ENCODE measurements at places on chromosomes 3 and 15.

- no peak for DNase-seq
Measured at GRCh38 chr15:39443659-39444219, 137.1 kb upstream of the THBS1 start.

DNA sequence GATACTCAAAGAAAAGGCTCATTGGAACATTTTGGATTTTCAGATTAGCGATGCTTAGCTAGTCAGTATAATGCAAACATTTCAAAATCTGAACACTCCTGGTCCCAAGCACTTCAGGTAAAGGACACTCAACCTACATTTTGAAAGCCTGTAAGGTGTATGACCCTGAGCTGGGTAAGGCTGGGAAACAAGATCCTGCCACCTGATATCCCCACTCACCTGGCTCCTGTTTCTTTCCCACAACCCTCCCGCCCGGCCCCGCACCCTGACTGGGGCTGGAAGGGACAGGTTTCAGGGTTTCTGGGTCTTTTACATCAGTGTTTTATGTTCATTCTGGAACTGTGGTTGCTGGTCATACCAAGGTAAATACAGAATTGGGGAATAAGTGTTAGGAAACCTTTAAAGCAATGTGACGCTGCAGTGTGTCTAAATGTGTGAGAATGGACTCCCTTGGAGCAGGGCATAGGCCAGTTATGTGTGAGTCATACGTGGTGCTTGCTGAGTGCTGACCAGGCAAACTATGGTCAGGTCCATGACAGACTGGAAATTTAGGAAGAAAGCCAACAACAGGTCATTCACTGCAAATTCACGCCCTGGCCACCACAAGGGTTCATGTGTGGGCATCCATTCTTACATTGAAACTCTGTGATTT lies 22.9 kb downstream of the CTXND1 start:
- DNase-seq: no peak

DNA sequence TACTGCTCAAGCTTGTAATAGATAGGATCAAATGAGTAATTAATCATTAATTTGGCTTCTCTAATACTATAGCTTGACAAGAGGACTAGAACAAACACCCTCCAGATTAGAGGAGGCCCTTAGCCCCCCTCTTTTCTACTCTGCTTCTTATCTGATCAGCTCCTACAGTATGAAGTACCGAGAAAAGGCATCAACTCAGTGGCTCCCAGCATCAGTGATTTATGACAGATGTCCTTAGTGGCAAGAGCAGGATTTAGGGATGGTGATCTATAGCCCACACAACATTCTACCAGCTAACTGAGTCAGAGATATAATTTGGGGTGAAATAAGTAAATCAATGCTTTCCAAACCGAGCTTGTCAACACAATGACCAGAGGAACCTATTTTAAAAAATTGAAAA lies 541.1 kb downstream of the NLGN1 start:
- DNase-seq: no peak

DNA sequence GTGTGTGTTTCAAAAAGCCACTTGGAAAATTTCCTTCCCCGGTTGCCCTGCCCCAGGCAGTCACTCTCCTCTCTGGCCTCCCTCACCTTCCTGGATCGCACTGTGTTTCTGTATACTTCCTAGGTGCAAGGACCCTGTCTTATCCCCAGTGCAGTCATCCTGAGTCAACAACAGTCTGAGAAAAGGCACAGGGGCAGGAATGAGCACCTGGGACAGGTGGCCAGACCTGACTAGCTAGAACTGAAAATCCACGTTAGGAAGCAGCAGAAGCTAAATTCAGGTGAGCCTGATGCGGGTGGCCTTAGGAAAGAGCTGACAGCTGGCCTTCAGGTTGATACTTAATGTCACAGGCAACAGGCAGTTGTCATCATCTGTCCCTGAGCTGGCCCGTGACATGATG lies 62.9 kb upstream of the VGLL4 start:
- DNase-seq: no peak

DNA sequence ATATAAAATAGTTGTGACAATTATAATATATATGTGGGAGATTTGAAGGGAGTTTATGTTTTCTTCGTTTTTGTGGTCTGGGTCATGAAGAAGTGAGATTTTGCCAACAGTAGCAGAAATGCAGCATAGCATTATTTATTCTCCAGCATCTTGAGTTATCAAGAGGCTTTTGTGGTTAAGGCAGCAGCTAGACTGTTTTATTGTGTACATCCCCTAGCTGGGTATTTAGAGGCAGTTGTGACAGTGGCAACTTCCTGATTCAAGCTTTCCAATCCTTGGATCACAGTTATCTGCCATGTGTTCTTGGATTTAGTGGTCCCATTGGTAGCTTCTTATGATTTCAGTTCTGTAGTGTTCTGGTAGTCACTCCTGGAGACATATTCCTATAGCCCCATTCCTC lies 29.0 kb downstream of the ARIH1 start:
- no peak for DNase-seq

- no peak for DNase-seq
Measured at GRCh38 chr3:12869035-12869621, 27.8 kb upstream of the RPL32 start.

DNA sequence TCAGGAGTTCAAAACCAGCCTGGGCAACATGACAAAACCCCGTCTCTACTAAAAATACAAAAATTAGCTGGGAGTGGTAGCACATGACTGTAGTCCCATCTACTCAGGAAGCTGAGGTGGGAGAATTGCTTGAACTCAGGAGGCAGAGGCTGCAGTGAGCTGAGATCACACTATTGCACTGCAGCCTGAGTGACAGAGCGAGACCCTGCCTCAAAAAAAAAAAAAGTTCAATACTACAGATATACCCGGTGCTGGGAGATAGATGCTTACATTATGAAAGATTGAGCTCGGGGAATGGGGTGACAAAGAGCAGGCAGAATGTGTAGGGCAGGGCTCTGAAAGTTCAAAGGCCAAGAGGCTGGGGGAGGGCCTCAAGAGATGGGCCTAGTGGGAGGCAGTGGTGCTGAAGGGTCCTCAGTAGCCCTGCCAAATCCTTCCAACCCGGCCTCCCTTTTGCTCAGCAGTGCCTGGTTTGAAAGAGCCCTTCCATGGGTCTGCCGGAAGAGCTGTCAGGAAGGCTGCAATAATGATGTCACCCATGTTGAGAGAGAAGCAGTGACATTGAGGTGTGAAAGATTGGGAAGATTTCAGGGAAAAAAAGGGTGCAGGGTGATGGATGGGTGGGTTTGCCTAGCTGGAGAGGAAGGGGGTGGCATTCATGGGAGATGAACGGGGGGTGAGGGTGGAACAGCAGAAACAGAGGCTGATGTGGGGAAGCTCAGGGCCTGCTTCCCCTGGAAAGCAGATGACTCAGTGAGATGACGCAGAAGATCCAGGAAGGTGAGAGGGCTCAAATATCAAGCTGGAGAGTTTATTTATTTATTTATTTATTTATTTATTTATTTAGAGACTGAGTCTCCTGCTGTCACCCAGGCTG lies 20.0 kb upstream of the IREB2 start:
- DNase-seq: no peak

DNA sequence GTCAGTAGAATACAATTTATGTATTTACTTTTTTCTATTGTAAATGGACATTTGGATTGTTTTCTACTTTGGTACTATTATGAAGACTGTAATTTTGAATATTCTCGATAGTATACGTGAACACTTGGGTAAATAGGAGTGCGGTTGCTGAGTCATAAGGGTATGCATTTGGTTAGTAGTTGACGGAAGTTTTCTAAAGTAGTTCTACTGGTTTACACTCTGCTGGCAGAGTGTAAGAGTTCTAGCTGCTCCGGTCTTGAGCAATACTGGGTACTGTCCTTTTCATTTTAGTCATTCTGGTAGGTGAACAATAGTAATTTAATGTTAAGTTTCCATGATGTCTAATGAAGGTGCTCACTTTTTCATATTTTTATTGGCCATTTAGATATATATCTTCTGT lies 70.0 kb downstream of the MEF2A start:
- no peak for DNase-seq

GRCh38 chr3:36895496-36896409 lies 49.1 kb downstream of the TRANK1 start:
- no peak for DNase-seq

GRCh38 chr15:31503758-31504461 lies 177.3 kb downstream of the KLF13 start:
- DNase-seq: no peak

DNA sequence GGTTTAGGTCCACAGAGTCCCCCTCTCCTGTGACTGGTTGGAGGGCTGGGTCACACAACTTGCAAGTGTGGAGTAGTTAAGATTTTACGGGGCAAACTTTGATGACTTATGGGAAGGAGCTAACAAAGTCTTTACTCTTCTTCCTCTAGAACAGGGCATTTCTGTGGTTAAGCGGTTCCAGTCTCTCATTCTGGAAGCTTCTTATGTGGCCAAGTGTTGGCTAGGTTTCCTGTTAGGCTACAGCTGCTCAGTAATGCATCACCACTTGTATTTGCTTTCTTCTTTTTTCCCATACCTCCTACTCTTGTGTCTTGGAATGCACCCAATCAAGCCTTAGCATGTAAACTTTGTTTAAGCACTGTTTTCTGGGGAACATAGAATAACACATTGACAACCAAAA lies 100.6 kb upstream of the PLAAT1 start:
- DNase-seq: no peak

- DNase-seq: no peak
Measured at GRCh38 chr3:23376516-23377248, 173.6 kb downstream of the UBE2E2 start.

- DNase-seq: no peak
Measured at GRCh38 chr3:178479446-178479845, 56.8 kb upstream of the KCNMB2 start.

DNA sequence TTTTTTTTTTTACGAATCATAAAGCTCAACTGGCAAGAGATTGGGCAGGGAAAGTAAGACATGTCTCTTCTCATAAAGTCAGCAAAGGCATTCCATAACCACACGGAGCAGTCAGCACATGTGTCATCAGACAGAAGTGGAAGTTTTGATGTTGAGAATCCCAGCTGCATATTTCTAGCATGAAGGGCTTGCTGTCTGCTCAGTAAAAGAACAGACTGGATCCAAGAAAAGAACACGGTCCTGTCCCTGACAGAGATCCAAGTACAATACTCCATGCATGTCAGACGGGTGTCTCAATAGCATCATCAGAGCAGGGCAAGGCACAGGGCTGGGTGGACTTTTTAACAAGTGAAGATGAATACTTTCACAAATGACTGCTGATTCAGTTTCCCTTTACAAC lies 38.2 kb downstream of the ABI3BP start:
- DNase-seq: no peak

DNA sequence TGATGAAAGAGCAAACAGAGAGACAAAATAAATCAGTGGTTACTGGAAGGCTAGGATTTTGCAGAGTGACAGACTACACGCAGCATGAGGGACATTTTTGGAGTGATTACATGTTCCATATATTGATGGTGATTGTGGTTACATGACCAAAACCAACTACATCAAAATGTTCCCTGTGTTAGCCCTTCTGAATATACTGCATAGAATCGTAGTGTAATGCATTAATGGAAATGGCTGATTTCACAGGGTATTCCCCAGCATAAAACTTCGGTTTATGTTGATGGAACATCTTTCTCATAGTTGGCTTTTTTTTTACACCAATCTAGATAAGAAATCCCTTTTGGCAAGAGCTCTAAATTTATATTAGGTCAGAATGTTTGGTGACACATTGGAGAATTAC lies 191.3 kb upstream of the CMC1 start:
- DNase-seq: no peak

GRCh38 chr15:90213122-90213817 lies 12.1 kb downstream of the SEMA4B start:
- no peak for DNase-seq

- DNase-seq: no peak
Measured at GRCh38 chr15:68029959-68030358, 24.2 kb upstream of the PIAS1 start.

GRCh38 chr3:108513961-108514360 lies 3.6 kb upstream of the MYH15 start:
- no peak for DNase-seq

GRCh38 chr15:83194528-83194927 lies 13.1 kb downstream of the HDGFL3 start:
- no peak for DNase-seq

DNA sequence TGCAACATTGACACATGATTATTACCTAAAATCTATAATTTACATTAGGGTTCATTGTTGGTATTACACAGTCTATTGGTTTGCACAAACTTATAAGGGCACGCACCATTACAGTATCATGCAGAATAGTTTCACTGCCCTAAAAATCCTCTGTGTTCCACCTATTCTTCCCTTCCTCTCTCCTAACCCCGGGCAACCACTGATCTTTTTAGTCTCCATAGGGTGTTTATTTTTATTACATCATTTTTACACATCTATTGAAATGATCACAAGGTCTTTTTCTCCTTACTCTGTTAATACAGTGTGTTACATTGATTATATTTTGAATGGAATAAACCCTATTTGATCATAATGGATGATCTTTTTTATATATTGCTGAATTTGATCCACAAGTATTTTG lies 15.5 kb upstream of the ECT2 start:
- no peak for DNase-seq

GRCh38 chr3:135440233-135440632 lies 525.3 kb upstream of the PPP2R3A start:
- DNase-seq: no peak

DNA sequence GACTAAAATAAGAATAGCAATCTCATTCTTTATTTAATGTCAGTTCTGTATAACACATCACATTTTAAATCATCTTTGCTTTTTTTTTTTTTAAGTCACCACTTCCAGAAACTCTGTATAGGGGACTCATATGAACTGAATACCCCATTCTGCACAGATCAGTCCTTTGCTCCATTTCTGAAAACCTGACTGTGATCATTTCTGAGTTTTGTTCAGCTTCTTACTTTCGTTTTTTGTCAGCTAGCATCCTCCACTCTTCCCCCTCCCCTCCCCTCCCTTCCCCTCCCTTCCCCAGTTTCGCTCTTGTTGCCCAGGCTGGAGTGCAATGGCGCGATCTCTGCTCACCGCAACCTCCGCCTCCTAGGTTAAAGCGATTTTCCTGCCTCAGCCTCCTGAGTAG lies 49.8 kb upstream of the SGO1 start:
- no peak for DNase-seq

DNA sequence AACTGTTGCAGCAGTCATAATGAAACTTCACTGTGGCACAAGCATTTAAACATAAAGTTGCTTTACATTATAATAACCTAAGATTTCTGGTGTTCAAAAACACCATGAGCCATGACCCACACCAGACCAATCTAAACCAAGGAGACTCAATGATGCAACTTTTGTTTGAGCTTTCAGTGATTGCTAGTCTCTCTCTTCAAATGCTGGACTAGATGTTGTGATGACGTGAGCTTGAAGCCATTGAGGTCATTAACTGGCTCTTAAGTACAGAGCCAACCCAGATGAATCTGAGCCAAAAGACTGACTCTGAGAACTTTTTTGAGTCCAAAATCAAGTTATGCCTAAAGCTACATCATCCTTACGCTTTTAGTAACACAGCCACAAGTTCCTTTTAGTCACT lies 36.5 kb downstream of the ATR start:
- DNase-seq: no peak
